ENCODE measurements at places on chromosomes 1 and 21.

DNA sequence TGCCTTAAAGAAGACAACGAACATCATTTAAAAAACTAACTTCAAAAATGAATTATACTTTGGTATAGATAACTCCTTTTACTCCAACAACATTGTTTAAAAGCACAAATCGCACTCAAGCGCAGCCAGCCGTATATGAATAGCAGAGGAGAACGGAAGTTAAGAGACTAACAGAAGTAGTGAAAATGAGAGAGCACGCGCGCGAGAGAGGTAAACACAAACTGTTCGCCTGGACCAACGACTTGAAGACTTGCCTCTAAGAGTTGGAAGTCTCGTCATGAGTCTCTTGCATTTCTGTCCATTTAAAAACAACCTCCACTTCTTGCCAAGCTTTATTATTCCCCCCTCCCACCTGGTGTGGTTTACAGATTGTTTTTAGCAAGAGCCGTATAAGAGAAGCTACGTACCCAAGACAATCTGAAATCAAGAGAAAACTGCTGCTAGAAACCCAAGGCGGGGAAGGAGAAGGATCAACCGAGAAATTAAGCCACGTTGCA is 479 bp downstream of the SELENOF start:
- no peak for DNase-seq

- no peak for DNase-seq
Observed at GRCh38 chr1:151512326-151512725, 1.1 kb downstream of the CGN start.

DNA sequence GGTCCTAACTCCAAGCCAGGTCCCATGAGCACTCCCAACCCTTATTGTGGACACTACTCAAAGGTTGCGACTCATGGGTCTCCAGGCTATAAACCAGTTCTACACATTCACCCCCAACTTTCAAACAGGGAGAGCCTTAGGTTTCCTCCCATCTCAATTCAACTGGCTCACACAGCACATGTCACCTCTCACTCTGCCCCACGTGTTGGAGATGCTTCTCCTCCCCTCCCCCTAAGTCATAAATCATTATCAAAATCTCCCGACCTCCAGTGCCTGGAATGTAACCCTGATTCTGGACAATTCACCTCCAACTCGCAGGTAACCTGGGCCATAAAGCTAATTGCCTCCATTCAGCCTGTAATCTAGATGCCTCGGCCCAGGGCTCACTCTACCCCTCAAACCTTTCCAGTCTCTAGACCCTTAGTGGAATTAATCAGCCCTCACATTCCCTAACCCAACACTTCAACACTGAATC is 595 bp downstream of the AK2 start:
- DNase-seq: no peak

DNA sequence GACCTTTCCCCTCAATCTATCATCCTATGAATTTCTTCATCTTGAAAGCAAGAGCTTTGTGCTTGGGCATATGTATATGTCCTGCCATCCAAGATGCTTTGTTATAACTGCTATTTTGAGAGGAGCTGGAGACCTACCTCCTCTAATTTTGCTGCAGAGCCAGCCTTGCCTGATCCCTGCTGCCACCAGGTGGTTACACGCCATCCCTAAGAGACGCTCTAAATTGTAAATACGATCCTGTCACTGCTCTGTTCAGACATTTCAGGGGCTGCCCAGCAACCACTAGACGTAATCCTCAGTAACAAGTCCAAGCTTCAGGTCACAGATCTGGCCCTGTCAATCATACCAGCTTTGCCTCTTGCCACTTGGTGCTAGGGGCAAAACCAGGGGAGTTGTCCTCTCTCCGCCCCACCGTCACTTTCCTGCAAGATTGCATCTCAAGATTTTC is 32.9 kb downstream of the GPA33 start:
- no peak for DNase-seq

DNA sequence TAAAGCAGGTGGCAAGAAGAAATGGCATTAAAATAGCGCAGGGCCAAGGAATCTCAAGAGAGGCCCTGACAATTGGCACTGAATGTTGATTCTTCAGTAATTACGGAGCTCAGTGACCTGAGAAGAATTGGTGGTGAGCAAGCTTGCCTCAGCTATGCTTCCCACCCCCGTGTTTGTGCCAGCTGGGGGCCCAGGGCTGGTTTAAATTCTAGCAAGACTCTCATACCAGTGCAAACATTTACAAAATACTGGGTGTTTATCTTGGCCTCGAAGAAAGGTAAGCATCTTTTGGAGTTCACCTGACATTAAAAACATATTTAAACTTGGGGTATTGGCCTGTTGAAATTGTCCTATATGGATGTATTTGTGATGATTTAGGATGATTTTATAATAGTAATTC is 296.7 kb upstream of the USP25 start:
- DNase-seq: no peak

DNA sequence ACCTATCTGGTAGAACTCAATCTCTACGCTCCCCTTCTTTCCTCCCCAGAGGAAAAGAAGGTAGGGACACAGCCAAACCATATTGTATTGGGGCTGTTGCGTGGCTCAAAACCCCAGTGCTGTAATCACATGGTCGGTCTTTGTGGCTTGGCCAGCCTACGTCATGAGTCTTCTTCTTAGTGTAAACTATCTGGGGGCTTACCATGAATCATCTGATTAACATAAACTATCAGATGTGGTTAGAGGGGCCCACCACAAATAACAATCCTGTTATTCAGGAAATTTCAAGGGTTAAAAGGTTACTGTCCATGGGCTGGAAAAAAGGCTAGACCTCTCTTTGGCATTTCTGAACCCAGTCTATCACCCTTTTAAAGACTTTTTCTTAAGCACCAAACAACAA is 49.5 kb upstream of the GPR52 start:
- no peak for DNase-seq

GRCh38 chr1:94612525-94613204 is 71.1 kb upstream of the F3 start:
- DNase-seq: no peak

GRCh38 chr1:15000671-15001070 is 152.9 kb upstream of the TMEM51 start:
- DNase-seq: no peak

- no peak for DNase-seq
Observed at GRCh38 chr1:121414905-121415304, 230.1 kb downstream of the SRGAP2C start.

DNA sequence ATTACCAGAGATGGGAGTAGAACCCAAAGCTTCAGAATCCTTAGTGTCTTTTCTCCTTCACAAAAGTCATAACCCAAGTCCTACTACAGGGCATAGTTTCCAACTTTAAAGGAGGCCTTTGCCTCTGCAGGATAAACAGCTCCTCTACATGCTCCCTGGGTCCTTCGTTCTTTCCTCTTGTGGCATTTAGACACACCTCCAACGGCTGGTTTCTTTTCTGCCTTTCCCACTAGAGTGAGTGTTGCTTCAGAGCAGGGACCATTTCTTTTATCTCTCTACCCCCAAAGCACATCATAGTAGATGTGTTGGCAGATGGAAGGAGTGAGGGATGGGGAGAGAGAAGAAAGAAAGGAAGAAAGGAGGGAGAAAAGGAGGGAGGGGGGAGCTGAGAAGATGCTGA is 144.7 kb upstream of the SPATA6 start:
- no peak for DNase-seq

DNA sequence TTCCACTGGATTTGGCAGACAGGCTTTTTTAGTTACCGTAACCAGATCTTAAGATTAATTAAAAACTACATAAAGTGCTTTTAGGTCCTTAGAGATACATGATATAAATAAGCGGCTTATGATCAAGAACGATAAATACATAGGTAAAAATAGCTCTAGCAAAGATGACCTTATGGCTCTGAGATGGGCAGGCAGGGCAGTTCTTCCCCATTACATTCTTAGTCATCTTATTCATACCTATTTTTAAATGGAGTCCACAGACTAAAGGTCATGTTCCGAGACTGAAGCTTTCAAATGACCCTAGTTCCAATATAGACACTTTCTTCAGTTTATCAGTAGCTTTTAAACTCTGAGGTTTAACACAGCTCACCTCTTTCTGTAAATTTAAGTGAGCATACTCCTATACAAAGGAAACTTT is 4.3 kb downstream of the MCL1 start:
- DNase-seq: no peak

- no peak for DNase-seq
Observed at GRCh38 chr21:44654576-44655175, at the start of gene KRTAP12-4. TSS of gene KRTAP12-4 (minus strand) at chr21:44654659. CDS start at chr21:44654614, 45 bp downstream.

DNA sequence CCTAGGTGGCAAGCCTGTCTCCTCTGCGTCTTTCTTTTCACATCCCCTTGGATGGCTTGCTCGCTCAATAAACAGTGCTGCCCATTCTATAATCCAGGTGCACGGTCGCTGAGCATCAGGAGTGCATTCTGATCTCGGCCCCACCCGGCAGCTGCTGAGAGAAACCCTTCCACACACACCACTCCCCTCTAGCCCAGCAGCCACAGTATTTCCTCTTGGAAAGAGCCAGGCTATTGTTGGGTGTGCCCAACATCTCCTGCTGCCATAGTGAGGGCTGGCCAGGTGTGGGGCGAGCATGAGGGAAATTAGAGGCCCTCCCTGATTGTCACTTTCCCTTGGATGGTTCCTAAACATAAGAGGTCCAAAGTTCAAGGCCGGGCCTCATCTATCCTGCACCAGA is 24.7 kb downstream of the GPA33 start:
- DNase-seq: no peak

GRCh38 chr1:77405186-77405585 is 123.4 kb downstream of the AK5 start:
- no peak for DNase-seq

- no peak for DNase-seq
Observed at GRCh38 chr1:167357305-167357704, 136.6 kb downstream of the POU2F1 start.

DNA sequence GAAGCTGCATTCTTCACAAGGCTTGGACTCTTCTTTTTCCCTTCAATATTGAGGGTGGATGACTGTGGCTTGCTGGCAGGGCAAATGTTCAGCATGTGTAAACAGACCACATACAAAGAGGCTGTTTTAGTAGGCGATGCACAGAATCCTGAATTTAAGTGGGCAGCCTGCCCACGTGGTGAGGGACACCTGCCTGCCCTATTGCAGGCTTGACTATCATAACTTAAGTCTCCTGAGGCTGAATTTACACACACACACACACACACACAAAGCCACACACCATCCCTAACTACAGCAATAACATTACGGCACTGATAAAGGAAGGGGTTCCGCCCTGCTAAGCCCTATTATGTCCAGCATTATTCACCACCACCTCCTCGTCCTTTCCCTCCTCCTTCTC is 15.9 kb downstream of the SYT2 start:
- DNase-seq: no peak

GRCh38 chr1:11924334-11925195 is 1.7 kb downstream of the KIAA2013 start:
- no peak for DNase-seq

GRCh38 chr1:237032029-237032428 is 10.0 kb upstream of the RYR2 start:
- no peak for DNase-seq
